Activated CD4-positive, alpha-beta T cell treated with anti-CD3 and anti-CD28 coated beads, Interleukin-2, amount 50 U/mL, for 1 hour (primary cell): ENCODE measurements at places on chromosomes 4 and X.

DNA sequence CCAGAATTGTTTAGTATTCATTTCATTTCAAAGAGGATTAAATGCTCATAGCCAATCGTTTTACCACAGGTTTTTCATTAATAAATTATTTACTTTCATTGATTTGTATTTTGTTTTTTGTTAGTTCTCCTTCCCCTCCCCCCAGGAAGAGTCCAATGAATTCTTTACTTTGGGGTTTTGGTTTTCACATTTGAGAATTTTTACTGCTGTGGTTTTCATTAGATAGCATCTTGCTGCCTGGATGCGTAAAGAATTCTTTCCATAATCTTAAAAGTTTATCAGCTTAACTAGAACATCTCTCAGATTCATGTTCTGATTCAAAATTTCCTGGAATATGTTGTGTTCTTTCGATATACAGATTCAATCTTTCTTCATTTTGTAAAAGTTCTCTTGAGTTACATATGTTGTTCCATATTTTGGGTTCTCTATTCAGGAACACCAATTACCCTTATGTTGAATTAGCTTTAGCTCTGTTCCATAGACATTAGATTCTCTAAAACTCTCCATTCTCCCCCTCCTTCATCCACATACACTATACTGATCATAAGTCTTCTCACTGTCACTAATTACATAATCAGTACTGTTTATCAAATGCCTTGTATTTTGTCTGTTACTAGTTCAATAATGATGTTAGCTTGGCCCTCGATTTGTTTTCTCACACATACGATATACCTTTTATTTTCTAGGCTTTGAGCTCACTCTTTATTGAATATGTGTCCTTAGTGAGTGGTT lies 184.4 kb downstream of the CAMK2D start:
- DNase-seq: no peak

GRCh38 chrX:10619425-10620046 lies 849 bp downstream of the MID1 start:
- no peak for DNase-seq

- no peak for DNase-seq
These were observed 114.3 kb downstream of the SH3BGRL start for GRCh38 chrX:81316163-81316562.

DNA sequence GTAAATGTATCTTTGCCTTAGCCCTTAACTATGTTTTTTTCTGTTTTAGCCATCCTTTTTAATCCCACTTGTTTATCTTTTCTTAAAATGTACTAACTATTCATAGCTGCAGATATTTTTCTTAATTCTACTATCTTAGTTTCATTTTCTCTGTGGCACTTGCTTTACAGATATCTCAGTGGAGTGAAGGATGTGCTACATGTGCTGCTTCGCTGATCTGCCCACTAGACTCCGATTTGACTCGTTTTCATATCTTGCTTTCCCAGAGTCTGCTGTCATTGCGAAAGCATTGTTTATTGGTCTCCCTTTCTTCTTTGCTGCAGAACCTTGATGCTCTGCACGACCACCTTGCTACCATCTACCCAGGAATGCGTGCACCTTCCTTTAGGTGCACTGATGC lies 30.6 kb downstream of the GUCY1B1 start:
- DNase-seq: no peak

DNA sequence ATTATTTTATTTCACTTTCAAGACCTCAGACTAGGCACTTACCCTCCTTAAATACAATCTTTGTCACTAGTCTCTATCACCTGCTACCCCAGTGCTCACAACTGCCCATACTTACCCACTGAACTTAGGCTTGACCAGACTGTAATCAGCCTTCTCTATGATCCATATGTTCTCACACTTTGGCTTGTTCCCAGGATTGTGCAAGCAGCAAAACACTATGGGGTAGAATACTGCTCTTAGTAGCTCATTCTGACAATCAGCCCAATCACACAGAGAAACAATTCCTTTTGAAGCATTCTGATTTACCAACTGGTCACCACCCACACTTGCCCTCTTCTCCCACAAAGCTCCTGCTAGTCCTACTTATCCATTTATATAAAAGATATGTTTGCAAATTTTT lies 878.3 kb downstream of the FSTL5 start:
- DNase-seq: no peak

- no peak for DNase-seq
These were observed 2201.2 kb downstream of the ARAP2 start for GRCh38 chr4:34043131-34043530.

GRCh38 chr4:145154573-145154972 lies 25.8 kb downstream of the OTUD4 start:
- no peak for DNase-seq

GRCh38 chr4:155522201-155522600 lies 144.4 kb upstream of the GUCY1A1 start:
- DNase-seq: no peak

- DNase-seq: no peak
These were observed 18.3 kb upstream of the STX18 start for GRCh38 chr4:4560136-4560535.

- no peak for DNase-seq
These were observed 449.8 kb downstream of the C4orf33 start for GRCh38 chr4:129545599-129546278.

DNA sequence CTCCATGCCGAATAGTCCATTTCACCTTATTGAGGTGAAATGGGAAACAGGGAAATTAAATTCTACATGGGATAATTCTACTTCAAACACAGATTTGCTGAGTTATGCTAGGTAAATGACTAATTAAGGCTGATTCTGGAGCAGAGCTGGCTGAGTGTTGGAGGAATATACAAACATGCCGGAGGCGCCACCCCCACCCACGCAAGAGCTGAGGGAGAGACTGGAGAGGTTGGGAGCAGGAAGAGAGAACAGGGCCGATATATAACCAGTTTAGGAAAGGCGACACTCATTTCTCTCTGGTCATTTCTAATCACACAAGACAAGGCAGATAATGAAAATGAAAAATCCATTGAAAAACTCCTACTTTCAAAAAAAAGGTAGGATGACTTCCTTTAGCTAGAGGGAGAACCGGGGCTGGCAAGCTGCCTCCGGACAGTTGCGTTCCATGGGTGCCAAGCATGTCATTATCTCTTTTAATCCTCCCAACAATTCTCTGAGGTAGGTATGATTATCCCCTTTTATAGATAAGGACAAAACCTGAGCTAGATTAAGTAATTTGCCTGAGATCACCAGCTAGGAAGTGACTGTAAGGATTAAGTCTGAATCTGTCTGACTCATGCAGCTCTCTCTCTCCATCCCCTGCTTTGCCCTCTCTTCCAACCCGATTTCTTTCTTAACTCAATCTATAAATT lies 27.6 kb upstream of the CFAP299 start:
- no peak for DNase-seq
